ENCODE measurements at places on chromosomes 7 and 10.

DNA sequence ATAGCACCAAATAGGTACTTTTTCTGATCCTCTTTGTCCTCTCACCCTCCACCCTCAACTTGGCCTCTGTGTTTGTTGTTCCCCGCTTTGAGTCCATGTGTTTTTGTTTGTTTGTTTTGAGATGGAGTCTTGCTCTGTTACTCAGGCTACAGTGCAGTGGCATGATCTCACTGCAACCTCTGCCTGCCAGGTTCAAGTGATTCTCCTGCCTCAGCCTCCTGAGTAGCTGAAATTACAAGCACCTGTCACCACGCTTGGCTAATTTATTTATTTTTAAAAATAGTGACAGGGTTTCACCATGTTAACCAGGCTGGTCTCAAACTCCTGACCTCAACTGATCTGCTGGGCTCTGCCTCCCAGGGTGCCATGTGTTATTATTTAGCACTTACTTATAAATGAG is 5.3 kb downstream of the ZNF273 start:
- no peak for DNase-seq

GRCh38 chr10:113096128-113096996 is 146.3 kb downstream of the TCF7L2 start:
- DNase-seq, result no peak

- DNase-seq, result no peak
These were observed 28.3 kb upstream of the CREB5 start for GRCh38 chr7:28383975-28384374.

- DNase-seq, result no peak
These were observed 178.2 kb upstream of the SORCS1 start for GRCh38 chr10:107342711-107343110.

DNA sequence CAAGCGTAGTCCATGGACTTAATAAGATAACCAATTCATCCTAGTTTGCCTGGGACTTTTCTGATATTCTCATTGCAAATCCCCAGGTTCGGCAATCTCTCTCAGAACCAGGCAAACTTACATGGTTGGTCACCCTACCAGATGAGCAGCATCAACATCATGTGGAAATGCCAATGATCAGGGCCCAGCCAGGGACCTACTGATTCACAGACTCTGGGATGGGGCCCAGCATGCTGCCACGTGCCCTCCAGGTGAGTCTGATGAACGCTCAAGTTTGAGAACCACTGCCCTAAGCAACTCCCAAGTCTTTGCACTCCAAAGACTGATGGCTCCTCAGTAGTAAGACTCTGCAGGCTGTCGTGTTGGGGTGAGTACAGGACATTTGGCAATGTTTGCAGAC is 2.7 kb downstream of the LAMB4 start:
- DNase-seq, result no peak

GRCh38 chr10:5449227-5449626 is 36.9 kb downstream of the NET1 start:
- DNase-seq, result no peak

DNA sequence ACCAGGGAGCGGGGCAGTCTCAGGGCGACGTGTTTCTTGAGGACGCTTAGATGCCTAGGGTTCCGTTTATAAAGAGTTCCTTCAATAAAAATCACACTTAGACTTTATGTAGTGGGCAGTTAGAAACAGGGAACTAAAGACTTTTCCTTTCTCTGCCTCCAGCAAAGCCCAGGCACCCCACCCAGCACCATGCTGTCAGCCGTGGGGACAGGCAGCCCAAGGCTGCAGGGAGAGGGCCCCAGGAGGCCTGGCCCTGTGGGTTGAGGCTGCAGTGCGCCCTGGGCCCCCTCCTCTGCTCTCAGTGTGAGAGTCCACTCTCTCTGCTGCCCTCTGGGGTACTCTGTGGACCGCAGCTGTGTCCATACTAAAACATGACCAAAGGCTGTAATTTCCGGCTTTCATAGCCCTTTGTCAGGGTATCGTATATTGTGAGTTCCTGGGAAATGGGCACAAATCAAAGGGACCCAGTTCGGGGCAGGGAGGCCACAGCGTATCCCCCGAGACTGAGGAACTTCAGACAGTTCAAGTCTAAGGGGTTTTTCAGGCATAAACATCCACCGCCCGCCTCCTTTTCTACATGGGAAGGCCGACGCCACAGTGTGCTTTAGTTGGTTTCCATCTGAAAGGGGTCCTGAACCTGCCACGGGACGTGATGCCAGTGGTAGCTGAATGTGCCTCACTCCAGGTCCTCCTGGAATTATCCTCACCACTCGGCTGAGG is 59.7 kb downstream of the DNAJB6 start:
- no peak for DNase-seq
